ENCODE measurements at places on chromosomes 7 and 10.

- no peak for DNase-seq
These were observed 161.7 kb upstream of the MKI67 start for GRCh38 chr10:128287921-128288320.

DNA sequence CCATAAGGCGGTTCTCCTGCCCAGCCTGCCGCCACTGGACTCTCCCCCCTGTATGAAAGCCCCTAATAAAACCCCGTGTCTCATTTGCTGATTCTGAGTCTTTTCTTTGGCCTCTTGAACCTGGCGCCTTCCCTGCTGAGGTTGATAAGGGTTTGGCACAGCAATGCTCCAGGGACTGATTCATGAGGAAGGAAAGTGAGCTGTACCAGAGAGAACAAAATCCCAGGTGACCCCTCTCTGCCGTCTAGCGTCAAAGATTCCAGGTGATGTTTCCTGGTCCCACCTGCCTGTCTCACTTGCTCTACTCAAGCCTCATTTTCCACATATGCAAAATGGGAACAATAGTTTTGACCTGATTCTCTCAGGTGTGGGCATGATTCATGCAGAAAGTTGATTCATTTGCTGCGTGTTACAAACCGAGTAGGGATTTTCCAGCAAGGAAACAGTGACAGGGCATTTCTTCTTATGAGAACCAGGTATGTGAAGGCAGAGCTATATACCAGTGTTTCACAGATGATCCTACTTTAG is 730.6 kb upstream of the IGFBP3 start:
- DNase-seq: no peak

GRCh38 chr7:31116615-31117014 is 64.5 kb downstream of the ADCYAP1R1 start:
- DNase-seq: no peak

GRCh38 chr7:44867073-44867995 is 18.0 kb downstream of the PURB start:
- DNase-seq: no peak

DNA sequence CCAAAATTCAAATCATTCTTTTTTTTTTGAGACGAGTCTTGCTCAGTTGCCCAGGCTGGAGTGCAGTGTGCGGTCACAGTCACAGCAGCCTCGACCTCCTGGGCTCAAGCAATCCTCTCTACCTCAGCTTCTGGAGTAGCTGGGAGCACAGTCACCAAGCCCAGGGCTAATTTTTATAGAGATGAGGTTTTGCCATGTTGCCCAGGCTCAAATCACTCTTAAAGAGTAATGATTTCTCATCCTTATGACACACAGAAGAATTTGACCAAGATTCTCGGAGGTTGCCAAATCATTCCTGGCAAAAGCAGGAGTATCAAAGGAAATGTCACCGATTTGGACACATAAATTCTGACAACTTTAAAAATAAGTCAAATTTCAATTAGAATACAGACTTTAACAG is 39.1 kb downstream of the SIRT1 start:
- DNase-seq: no peak

GRCh38 chr7:102992938-102993717 is 80.3 kb downstream of the LRRC17 start:
- DNase-seq: no peak

GRCh38 chr7:110801502-110801901 is 289.4 kb upstream of the LRRN3 start:
- DNase-seq: no peak

DNA sequence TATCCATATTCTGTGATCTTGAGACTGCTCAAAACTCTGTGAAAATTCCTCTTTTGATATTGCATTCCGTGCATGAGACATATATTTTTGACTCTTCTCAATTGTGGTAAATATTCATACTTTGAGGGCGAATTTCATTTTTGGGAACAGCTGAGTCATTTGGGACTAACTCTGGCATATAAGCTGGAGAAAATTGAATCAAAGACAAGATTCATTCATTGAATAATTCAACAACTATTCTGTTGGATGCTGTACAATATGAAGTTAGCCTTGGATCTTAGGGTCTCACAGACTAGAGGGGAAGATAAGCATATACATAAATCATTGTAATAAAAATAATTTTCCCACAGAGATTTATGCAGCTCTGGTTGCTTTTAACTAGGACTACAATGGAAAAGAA is 183.2 kb upstream of the NEBL start:
- DNase-seq: no peak

- DNase-seq: no peak
These were observed 366.3 kb downstream of the DNAJB6 start for GRCh38 chr7:157703131-157703530.

GRCh38 chr7:41113719-41114118 is 589.2 kb downstream of the INHBA start:
- DNase-seq: no peak

- no peak for DNase-seq
These were observed 268.0 kb downstream of the ADRA2A start for GRCh38 chr10:111344804-111345203.

GRCh38 chr10:133343558-133343957 is 3.6 kb upstream of the PRAP1 start:
- DNase-seq: no peak

- DNase-seq: no peak
These were observed at the start of gene MAT1A for GRCh38 chr10:80289451-80290287. Gene MAT1A, minus strand, starts transcription at chr10:80289658. Its CDS starts 235 bp downstream, at chr10:80289423.

- DNase-seq: no peak
These were observed 91.5 kb upstream of the EFCAB10 start for GRCh38 chr7:105672801-105673200.

DNA sequence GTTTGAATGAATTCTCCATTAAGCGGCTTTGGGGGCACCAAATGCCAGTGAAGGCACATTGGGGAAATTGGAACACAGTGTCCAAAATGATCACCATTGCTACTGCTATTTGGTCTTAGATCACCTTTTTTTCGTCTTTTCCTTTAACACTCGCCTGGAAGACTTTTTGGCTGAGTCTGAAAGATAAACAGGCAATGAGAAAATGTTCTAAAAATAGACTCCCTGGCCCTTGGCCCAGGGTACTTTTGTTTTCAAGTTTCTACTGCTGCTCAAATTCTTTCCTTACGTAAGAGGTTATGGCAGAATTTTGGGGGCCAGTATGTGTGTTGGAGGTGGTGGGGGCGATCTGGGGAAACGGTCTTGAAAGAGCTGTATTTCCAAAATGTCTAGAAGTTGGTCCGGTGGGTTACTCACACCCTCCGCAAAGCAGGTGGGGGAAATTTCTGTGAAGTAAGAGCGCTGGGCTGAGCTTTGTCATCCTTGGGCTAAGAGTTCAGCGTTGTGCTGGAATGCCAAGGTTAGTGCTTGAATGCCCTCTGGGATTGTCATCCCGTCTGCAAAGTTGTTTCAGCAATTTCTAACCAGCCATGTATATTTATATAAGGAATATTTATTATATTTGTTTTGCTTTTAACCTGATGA is 1.3 kb upstream of the ITPRIP start:
- DNase-seq: no peak

DNA sequence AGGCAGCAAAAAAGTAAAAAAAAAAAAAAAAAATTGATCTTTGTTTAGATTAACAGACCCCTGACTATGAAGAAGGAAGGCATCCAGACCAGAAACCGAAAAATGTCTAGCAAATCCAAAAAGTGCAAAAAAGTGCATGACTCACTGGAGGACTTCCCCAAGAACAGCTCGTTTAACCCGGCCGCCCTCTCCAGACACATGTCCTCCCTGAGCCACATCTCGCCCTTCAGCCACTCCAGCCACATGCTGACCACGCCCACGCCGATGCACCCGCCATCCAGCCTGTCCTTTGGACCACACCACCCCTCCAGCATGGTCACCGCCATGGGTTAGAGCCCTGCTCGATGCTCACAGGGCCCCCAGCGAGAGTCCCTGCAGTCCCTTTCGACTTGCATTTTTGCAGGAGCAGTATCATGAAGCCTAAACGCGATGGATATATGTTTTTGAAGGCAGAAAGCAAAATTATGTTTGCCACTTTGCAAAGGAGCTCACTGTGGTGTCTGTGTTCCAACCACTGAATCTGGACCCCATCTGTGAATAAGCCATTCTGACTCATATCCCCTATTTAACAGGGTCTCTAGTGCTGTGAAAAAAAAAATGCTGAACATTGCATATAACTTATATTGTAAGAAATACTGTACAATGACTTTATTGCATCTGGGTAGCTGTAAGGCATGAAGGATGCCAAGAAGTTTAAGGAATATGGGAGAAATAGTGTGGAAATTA is 19.4 kb downstream of the GATA3 start:
- no peak for DNase-seq

- no peak for DNase-seq
These were observed 84.5 kb downstream of the SRPK2 start for GRCh38 chr7:105304040-105304895.

DNA sequence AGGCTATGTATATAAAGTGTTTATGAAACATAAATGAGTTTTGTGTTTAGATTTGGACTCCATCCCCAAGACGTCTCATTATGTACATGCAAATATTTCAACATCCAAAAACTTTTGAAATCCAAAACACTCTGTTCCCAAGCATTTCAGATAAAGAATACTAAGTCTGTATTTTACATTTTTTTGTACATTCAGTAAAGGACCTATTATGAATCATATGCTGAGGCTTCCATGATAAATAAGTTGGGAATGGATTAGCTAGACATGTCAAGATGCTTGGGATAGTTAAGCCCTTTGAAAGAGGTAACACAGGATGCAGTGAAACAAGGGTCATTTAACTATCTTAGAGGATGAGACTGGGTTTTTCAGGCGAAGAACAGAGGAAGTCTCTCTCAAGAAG is 262.9 kb downstream of the SNX13 start:
- no peak for DNase-seq

GRCh38 chr10:69631566-69631965 is 1.5 kb downstream of the FAM241B start:
- no peak for DNase-seq

DNA sequence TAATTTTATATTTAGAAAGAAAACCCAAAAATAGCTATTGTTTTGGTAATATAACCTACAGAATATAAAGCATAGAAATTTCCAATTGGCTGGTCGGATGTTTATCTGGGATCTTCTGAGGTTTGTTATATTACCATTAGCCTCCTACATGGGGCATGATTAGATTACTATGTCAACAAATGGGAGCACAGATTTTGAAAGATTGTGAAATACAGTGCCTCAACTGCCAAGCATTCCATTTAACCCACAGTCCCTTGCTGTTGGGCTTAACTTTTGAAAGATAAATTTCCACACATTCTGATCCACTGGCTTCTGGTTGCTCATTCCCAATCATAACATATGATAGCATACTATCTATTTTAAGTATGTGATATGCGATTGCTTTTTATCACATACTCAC is 455.4 kb upstream of the C7orf33 start:
- DNase-seq: no peak

DNA sequence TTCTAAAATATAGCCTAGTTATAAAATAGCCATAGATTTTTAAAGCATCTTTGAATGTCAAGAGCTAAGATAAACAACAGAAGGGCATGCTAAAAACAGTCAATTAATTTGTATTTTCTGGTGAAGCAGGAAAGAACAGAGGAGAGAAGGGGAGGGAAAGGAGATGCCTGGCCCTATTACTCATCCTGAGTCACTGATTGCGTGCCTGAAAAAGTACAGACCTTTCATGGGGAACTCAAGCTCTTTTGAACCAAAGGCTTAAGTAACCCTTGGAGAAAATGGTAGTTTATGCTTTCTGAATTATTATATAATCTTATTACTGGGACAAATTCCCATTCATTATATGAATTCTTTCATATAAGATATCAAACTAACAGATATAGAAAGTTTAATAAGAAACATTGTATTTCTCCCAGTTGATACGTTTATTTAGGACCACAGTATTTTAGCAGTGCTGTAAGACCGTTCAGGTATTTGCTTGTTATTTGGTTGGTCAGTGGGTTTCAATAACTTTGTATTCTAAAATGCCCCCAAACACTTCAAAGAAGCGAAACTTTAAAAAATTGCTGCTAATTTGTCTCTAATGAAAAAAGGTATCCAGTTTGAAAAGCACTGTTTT is 151.3 kb downstream of the HGF start:
- no peak for DNase-seq

GRCh38 chr7:157650131-157650631 is 313.4 kb downstream of the DNAJB6 start:
- DNase-seq: no peak

GRCh38 chr10:93420091-93420490 is 62.0 kb downstream of the MYOF start:
- DNase-seq: no peak

DNA sequence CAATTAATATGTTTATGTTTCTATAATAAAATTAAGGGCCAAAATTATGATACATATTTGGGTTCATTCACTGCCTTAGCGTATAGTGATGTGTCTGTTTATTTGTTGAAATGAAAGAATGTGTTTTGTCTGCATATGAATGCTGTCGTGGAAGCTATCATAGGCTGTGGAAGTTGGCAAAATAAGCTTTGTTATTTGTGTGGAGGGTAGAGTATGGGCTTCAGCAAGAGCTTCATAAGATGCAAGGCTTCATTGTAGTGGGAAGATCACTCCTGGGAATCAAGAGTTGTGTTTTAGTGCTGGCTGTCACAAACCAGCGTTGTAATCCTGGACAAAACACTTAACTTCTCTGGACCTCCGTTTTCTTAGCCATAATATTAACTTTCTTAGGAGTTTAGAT is 2.5 kb downstream of the SLK start:
- no peak for DNase-seq

GRCh38 chr7:1234881-1235500 is 2.3 kb downstream of the UNCX start:
- no peak for DNase-seq

- DNase-seq: no peak
These were observed 29.1 kb upstream of the FAM20C start for GRCh38 chr7:163298-163695.

DNA sequence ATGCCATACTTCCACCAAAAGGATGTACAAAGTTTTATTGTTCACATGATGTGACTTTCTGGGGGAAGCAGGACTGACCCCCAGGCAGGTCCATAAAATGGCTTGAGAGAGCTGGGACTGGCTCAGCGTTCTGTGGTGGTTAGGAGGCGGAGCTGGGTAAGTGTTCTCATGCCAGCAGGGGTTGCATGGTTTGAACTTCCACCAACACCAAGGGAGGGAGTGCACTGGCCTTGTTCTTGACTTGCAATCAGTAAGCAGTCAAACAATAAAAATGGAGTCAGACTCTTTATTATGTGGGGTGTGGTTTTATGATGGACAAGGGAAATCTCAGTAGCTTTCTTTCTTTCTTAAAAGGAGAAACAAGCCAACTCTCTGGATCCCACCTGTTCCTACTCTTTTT is 95.4 kb upstream of the PRR15 start:
- no peak for DNase-seq

DNA sequence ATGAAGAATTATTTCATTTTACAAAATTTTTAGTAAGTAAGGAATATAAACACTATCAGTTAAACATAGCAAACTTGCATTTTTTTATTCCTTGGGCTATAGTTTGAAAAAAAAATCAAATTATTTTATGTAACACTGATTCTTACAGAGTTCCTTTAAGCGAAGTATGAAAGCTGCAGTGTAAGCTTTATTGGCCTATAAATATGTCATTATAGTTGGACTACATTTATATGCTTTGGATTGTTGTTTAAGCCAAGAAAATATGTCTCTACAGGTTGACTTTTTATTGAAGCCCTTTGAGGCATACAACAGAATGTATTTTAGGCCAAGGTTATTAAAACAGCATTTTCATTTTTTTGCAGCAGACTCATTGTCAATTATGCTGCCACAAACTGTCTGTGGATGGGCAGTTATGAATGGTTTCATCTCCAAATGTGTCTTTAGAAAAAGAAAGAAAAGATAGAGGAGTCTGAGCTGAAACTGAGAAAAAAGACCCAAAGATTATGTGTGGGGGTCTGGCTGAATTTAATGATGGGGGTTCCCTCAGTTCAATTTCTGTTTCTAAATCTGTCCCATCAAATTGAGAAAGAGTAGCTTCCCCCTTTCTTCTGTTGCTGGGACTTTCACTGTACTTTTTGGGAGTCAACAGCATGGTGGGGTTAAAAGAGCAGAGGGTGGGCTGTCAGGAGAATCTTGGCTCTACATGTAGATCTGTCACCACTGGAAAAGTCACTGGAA is 43.1 kb downstream of the ARID5B start:
- no peak for DNase-seq

Measured in stimulated activated CD4-positive, alpha-beta T cell treated with anti-CD3 and anti-CD28 coated beads, Interleukin-1b, Interleukin-23, amount 100 ng/mL, for 24 hours (primary cell).